ENCODE measurements at places on chromosomes 3 and 15.

DNA sequence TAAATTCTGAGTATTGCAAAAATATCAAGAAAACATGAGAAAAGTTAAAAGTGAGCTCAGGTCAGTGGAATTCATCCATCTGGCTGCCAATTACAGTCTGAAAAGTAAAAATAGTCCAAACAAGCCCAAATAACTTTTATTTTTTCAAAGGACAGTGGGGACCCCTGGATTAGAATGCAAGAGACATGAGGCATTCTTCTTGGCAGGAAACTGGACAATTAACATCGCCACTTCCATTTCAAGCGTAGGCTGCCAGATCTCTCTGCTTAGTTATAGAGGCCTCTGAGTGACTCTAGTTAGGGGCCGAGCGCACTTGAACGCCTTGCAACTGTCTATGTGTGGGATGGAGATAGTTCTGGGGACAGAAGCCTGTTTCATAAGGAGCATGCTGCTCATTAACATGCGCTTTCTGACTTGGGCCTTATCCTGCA lies 189.1 kb downstream of the GHSR start:
- DNase-seq: peak; percentile 52

- no peak for DNase-seq
Measured at GRCh38 chr15:40240619-40241221, 1.9 kb downstream of the PAK6 start.

GRCh38 chr3:184545769-184546168 lies 15.8 kb upstream of the EPHB3 start:
- no peak for DNase-seq

GRCh38 chr3:40057786-40058185 lies 248.4 kb downstream of the MYRIP start:
- no peak for DNase-seq

DNA sequence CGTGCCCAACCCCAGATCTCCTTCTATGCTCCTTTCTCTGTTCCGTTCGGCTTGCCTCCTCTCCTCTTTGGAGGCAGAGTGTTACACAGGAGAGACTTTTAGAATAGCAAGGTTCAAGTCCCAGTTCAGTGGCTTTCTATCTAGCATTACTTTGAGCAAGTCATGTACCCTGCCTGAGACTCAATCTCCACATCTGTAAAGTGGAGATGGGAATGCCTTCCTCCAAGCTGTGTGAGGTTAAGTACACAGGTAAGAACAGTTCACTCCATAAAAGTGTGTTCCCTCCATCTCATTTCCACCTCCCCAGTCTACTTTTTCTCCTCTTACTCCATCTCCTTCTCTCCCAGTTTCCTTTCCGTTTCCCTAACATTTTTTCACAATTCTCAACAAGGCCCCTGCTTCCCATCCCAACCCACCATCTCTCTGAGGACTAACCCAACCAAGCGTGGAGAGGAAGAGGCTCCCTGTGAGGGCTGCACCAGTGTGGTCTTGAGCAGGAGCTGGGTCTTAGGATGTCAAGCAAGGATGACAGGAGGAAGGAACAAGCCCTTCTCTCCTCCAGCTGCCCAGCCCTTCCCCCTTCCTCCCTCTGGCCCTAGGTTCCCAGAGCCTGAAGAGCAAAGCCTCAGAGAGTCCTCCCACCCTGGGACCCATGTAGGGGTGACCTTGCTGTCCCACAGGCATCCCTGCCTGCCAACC lies 6.4 kb downstream of the ATP8B4 start:
- no peak for DNase-seq

DNA sequence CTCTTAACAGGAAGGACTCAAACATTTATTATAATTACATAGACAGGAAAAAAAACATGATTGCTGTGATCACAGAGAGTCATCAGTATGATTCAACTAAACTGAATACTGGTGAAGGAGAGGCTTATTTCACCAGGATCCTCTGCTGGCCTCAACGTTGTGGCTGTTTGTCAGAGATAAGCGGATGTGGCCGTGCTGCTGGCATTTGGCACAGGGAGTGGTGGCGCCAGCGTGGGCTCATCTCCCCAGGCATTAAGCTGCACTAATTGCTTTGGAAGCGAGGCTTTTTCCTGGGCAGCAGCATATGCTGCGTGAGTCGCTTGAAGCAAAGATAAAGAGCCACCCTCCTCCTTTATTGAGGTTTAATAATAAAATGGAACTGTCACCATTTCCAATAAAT lies 306.7 kb downstream of the LRTM1 start:
- no peak for DNase-seq

DNA sequence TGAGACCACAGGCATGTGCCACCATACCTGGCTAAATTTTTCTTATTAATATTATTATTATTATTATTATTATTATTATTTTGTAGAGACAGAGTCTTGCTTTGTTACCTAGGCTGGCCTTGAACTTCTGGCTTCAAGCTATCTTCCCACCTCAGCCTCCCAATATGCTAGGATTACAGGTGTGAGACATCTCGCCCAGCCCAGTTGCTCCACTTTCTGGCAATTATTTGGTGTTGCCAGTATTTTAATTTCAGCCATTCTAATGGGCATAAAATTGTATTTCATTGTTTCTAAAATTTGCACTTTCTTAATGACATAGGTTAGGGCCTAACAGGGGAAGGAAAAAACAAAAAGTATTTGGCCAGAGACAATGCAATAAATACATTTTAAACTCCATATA lies 1217.6 kb upstream of the ALCAM start:
- DNase-seq: no peak

DNA sequence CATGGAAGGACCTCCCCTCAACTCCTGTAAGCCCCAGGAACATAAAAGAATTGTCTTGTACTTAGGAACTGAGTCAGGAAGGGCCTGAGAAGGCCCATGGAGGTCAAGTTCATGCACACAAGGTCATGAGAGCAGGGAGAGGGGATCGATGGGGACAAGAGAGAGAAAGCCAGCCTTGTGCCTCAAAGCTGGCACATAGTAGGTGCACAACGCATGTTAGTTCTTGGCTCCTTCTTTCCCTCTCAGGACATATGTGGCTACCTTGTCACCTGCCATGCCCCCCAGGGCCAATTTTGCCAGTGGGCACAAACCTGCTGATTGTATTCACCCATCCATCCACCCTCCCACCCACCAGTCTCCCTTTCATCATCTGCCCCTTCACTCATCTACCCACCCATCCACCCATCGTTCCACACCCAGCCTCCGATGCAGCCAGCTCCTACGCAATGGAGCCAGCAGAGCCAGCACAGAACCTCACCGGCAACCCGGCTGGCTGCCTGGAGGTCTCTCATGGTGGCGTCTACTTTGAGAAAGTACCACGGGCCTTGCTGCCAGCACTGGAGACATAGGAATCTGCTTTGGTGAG lies 52.4 kb upstream of the INSYN1 start:
- DNase-seq: no peak

DNA sequence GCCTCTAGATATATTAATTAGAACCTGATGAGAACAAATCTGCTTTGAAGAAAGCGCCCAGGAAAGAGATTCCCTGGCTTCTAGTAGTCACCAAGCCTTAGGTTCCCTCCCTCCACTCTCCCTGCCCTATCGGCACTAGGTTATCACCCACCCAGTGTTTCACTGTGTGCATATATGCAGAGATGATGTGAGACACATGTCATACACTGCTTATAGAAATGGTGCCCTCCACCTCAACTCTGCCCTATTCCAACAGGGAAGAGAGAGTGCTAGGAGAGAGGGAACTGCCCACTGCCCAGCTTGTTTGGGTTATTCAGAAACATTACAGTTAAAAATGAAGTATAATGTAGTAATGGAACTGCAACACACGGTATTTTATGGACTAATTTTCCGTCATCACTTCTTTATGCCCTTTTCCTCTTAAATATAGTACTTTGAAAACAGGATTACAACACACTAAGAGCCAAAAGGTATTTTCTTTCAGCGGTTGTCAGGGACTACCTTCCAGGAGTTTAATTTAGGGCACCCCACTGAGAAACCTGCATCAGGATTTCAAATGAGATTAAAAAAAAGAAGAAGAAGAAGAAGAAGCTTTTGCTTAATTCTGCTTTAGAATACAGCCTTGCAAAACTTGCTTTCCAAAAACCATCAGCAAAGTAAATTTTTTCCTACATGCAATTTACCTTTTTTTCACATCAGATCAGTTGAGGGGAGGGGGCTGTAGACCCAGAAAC lies 55.3 kb downstream of the MEIS2 start:
- DNase-seq: no peak

GRCh38 chr15:31480356-31481025 lies 153.9 kb downstream of the KLF13 start:
- no peak for DNase-seq

DNA sequence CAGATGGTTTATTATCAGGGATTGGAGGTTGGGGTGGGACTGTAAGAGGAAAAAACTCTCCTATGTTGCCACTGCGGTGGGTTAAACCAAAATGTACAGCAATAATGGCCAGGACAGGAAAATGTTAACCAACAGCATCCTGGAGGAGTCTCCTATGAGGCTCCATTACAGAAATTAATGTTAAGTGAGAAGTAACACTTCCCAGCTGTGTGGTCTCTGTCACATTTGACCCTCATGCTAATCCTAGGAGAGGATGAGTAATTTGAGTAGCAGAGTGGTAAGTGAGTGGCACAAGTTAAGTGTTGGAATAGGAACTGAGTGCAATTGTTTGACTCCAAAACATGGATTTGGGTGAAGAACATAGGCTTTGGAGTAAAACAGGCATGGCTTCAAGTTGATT lies 39.0 kb downstream of the ARHGEF3 start:
- DNase-seq: no peak

- no peak for DNase-seq
Measured at GRCh38 chr15:64149424-64149823, 2.1 kb upstream of the SNX22 start.

DNA sequence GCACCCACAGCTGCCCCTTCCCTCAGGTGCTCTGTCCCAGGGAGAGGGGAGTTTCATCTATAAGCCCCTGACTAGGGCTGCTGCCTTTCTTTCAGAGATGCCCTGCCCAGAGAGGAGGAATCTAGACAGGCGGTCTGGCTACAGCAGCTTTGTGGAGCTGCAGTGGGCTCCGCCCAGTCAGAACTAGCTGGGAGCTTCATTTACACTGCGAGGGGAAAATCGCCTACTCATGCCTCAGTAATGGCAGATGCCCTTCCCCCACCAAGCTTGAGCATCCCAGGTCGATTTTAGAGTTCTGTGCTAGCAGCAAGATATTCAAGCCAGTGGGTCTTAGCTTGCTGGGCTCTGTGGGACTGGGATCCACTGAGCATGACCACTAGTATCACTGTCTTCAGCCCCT lies 181.2 kb upstream of the RARB start:
- DNase-seq: no peak

- DNase-seq: no peak
Measured at GRCh38 chr15:85404176-85404917, 23.9 kb downstream of the AKAP13 start.

DNA sequence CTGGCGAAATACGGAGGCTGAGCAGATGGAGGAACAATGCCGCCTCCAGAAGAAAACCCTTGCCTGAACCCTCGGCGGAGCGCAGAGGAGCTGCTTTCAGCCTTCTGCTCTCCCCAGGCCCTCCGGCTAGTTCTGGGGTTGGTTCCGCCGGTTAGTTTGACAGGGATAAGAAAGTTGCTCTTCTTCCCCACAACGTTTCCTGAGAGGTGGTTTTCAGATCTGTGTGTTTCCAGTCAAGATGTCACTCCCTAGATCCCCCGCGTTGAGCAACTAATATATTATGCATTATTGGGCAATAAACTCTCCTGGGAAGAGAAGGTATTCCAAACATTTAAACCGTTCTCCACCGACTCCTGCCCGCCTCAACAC lies 551 bp downstream of the NLGN1 start:
- DNase-seq: peak; percentile 61

GRCh38 chr3:72821161-72821781 lies 27.0 kb downstream of the SHQ1 start:
- no peak for DNase-seq

DNA sequence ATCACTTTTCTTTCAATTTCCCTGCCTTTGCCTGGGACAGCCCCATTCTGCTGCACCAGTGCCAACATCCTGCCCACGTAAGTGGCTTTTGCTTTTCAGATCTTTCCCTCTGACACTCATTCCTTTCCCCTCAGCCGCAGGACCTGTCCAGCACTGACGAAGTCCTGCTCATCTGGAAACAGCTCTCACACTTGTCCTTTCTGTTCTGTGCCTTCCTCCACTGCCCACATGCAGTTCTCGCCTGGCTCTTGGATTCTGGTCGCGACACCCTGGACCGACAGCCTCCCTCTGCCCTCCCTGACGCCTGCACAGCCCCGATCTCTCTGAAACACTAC lies 99.7 kb downstream of the ADCY5 start:
- no peak for DNase-seq

- DNase-seq: no peak
Measured at GRCh38 chr15:77014132-77015081, 19.5 kb downstream of the PSTPIP1 start.

Measured in fibroblast of the aortic adventitia (primary cell).